NCI-H1092 treated with DMSO at 0.1 percent for 48 hours (cell line): ENCODE measurements at places on chromosomes 12 and 14.

GRCh38 chr12:27821259-27821973 is 41.4 kb upstream of the MANSC4 start:
- DNase-seq: peak; percentile 44

DNA sequence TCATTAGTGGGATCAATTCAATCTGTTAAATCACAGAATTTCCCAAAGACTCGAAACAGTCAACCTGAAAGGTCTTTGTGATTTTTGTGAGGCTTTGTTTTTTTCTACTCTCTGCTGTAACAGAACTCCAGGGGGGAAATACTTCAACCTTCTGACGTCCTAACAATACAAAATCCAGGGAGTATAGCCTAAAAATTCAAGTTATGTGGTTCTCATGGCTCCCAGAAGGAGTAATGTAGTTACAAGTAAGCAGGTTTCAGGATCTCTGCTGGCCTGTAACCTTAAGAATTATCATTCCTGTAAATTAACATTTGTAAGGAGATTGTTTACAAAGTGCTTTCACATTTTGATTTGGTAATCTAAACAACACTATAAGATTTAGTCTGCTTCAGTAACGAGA is 39.9 kb downstream of the VEZT start:
- no peak for DNase-seq

GRCh38 chr14:79432640-79433039 is 778.7 kb downstream of the DIO2 start:
- DNase-seq: no peak

DNA sequence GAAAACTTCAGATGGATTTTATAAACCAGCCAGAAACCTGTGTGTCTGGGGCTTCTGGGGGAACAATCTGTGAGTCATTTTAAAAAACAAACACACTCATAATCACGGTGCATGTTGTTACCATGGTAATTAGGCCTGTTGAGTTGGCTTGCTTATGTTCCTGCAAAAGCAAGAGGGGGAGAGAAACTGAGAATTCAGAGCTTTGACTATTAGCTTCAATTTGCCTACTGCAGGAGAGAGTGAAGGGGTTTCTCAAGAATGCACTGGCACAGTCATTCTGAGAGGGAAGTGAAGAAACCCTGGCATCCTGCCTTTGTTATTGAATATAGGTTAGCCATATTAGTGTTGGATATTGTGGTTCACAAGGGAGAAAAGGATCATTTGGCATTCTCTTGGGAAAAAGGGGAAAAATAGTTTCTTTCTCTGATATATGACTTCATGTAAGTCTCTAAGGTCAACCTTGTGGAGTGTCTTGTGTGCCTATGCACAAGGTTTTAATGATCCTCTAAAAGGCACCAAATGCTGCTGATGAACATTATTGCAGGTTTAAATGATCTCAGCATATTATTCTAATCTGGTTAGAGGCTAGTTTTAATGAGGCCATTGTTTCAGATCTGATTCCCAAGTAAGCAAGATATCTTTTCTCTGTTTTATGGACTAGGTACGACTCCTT is 12.9 kb downstream of the GNG2 start:
- peak; percentile 89 for DNase-seq

- DNase-seq: no peak
Observed at GRCh38 chr12:14169281-14169680, 187.9 kb upstream of the GRIN2B start.

DNA sequence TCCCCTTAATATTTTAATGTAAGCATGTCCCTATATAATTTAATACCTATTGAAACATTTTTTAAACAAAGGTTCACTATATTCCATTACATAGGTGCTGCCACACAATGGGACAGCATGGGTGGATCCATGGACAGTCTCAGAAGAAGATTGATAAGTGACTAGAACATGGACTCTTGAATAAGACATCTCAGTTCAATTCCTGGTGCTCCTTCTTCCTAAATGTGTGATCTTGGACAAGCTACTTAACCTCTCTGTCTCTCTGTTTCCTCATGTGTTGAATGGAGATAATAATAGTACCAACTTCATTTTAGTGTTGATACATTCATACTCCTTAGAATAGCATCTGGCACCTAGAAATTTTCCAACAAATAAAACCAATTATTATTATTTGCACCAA is 1.1 kb upstream of the ART4 start:
- DNase-seq: no peak

GRCh38 chr12:54890339-54890738 is 36.0 kb downstream of the MUCL1 start:
- DNase-seq: peak; percentile 72

GRCh38 chr12:9064201-9064814 is 51.4 kb downstream of the A2M start:
- peak; percentile 15 for DNase-seq

DNA sequence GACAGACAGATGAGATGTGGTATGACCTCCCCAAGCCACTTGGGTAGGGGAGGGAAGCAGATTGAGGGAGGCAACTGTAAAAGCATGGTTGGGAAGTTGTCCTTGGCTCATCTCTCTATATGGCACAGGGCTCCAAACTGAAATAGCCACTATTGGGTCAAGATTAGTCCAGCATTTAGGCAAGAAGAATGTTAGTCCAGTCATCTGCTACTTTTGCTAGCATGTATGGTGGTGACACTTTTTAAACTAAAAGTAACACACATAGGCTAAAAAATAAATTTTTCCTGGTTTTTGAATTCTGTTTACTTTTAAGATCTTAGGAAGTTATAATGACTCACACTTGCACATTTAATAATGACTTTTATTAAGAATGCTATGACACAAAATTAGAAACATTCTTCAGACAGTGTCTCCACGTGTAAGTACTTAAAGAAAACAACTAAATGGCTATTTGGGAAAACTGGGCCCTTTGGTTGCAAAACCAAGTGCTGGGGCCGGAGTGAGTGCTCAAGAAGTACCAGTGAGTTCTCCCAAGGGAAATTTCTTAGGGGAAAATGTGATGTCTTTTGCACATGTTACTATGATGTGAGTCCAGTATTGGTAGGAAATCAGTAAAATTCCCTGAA is 179.1 kb upstream of the HIF1A start:
- no peak for DNase-seq

GRCh38 chr12:77751939-77752338 is 78.8 kb upstream of the NAV3 start:
- peak; percentile 33 for DNase-seq

DNA sequence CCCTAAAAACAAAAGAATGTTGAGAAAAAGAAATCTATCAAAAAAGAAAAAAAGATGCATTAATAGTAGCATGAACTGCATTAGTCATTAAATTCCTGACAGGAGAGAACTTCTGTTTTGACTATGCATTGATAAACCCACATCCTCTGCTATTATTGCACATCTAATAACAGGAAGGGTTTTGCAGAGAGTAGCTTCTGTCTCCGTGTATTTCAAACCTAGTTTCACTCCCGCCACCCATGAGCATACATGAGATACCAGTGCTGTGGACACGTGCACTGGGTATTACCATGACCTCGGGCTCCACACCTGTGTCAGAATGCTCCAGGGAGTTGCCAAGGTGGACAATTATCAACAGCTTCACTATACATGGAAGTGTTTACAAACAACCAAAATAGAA is 449.1 kb upstream of the SOX5 start:
- DNase-seq: no peak

GRCh38 chr12:68406134-68406576 is 74.0 kb upstream of the MDM1 start:
- peak; percentile 43 for DNase-seq

GRCh38 chr12:85468356-85469157 is 188.5 kb downstream of the ALX1 start:
- DNase-seq: peak; percentile 35

DNA sequence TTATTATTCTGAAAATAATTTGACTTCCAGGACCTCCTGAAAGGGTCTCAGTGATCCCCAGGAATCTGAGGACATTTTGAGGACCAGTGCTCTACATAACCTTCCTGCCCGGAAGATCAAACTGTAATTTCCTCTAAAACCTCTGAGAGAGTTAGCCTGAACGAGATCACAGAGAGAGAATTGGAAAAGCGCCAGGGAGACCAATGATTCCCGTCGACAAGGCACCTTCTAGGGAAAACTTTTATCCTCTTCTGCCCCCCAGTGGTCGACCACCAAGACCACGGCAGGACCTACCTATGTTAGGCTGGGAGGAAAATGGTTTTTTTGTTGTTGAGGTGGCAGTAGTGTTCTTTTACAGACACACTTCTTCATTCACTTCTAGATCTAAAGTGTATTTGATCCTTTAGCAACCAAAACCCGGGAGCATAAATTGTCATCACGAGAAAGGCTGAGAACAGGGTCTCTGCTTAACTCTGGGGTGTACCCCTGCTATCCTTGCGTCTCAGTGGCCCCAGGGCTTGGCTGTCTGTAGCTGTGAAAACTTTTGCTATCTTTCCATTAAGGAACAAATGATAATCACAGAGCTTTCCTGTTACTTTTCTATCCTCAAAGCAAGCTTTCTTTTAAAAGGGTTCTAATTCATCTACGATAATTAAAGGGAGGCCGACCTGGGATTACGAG is 62.9 kb upstream of the NID2 start:
- DNase-seq: peak; percentile 95

- DNase-seq: no peak
Observed at GRCh38 chr12:74903522-74903921, 306.1 kb downstream of the KCNC2 start.

GRCh38 chr12:22691319-22691718 is 66.3 kb downstream of the ETNK1 start:
- DNase-seq: no peak

GRCh38 chr12:48015954-48016353 is 11.7 kb upstream of the COL2A1 start:
- no peak for DNase-seq

DNA sequence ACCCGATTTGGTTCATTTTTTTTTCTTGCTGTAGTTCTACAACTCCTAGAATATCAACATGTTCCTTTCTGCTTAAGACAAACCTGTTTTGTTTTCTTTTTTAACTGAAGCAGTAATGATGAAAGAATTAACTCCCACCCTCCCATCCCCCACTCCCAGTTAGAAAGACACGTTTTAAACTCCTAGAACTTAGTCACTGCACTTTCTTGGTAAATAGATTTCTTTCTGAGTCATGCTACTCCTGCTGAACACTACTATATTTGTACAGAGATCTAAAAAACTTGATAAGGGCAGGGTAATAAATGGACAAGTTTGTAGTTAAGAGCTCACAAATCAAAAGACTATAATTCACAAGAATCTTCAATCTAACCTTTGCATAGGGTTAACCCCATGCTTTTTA is 118.9 kb upstream of the PTPRB start:
- DNase-seq: no peak

DNA sequence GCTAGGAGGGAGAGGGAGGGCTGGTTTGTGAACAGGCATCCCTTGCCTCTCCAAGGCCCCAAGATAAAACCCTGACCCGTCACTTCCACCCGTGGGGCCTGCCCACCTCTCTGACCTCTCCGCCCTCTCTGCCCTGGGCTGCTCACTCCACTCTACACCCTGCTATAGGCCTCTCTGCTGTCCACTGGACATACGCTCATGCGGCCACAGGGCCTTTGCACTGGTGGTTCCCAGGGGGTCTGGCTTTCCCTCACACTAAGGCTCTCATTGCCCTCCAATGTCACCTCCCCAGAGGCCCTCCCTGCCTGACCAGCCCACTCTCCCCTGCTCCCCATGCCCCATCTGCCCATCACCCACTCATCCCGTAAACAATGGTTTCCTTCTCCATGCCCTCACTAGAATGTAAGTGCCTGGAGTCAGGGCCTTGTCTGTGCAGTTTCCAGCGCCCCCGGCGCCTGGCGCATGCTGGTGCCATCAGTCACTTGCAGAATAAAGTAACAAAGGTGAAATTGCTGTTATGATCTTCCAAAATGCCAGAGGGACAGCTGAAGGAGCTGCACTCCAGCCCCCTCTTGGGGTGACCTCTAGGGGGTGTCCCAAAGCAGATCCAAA is 73.6 kb downstream of the RFLNA start:
- DNase-seq: no peak

GRCh38 chr12:89227774-89228173 is 124.5 kb downstream of the DUSP6 start:
- no peak for DNase-seq

DNA sequence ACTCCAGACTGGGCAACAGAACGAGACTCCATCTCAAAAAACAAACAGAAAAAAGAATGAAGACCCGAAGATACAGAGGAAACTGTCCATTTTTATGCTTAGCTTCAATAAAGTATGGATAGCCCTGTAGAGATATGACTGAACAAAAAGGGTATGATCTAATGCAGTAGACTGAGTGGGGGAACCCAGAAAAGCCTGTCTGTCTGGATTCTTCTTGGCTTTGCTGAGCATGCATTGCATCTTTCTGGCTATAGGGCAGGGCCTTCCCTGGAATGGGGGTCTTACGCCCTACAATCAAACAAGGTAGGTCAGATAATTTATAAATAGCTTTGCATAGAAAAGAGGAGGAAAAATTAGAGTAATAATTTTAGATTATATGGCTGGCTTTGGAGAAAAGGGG is 10.1 kb downstream of the MIA2 start:
- DNase-seq: no peak

GRCh38 chr12:46490635-46491034 is 118.1 kb upstream of the SLC38A2 start:
- DNase-seq: no peak
